ENCODE measurements at places on chromosomes 3 and 15.

DNA sequence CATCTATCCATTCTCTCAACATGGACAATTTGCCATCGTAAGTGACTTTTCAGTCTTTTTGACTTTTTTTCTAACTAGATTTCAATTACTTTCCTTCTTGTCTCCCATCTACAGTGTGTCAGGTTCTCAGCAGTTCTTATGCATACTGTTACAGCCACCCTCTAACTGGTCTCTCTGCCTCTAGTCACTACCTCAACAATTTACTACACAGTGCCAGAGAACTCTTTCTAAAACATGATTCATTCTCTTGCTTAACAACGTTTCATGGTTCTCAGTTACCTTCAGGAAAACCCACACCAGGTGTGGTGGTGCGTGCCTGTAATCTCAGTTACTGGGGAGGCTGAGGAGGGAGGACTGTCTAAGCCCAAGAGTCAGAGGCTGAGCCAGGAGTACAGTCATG, 95.4 kb downstream of the DIPK2A start:
- DNase-seq: no peak

- DNase-seq: no peak
These were observed 14.5 kb downstream of the NEK10 start for GRCh38 chr3:27354588-27355203.

DNA sequence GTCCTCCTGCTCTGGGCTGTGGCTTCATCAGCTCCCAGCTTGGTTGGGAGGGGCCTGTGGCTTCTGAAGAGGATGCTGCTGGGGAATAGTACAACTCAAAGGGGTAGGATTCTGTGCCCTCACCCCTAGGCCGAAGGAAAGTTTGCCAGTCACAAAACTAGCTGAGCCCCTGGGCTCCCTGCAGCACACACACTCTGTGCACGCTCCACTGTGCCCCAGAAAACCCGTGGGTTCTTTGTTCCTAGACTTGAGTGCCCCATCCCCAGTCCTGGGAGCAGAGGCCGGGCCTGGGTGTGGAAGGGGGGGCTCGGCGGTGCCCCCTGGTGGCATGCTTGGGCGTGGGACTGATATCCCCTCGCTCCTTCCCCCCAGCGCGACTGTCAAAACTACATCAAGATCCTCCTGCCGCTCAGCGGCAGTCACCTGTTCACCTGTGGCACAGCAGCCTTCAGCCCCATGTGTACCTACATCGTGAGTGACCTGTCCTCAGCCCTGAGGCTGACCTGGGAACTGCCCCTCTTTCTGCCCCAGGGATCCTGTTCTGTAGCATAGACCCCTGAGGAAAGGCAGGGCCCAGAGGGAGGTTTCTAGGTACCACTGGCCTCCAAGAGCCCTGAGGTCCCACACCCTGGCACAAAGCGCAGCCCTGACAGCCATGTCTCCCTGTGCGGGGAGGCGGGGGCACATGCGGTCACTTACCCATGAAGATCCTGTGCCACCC, 14.2 kb downstream of the CIB1 start:
- peak; percentile 65 for DNase-seq

- no peak for DNase-seq
These were observed 46.1 kb downstream of the MBNL1 start for GRCh38 chr3:152314677-152315353.

- no peak for DNase-seq
These were observed 9.5 kb downstream of the LRRC49 start for GRCh38 chr15:70902107-70902506.

DNA sequence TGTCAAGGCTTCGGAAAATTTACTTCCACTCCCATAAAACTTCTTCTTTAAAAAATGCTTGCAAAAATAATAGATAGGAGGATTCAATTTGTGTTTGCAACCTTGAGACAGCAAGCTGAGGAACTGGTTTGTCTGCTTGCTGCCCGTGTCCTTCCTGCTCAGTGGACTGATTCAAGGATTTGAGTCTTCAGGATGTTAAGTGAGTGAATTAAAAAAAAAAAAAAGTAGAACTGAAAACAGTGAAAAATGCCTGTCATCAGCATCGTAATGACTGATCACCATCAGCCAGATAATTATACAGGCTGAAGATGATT, 453.7 kb downstream of the FGF12 start:
- DNase-seq: no peak

DNA sequence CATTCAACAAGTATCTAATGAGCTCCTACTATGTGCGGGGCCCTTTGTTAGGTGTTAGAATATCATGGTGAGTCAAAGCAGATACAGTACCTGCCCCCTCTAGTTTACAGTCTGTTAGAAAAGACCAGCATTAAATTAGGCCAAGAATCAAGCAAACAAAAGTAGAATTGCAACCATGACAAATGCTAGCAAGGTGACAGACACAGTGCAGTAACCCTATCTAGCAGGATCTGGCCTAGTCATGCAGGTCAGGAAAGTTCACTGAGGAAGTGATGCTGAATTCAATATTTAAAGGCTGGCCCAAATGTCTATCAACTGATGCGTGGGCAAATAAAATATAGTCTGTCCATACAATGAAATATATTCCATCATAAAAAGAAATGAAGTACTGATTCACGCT, 200.7 kb downstream of the RORA start:
- no peak for DNase-seq

DNA sequence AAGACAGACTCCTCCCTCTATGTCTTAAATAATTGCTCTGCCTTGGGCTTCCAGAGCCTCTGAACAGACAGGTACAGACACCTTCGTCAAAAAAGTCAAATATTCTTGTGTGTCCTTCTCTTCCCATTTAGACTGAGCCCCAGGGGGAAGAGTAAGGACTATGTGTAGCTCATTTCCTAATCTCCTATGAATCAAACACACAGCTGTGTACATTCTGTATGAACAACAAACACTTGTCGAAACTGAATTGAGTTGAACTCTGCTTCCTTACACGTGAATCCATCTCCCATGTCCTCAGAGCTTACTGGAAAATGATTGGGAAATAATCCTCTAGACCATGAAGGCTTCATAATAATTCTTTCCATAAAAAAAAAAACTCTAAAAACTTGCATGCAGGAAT, 80.8 kb downstream of the MOBP start:
- no peak for DNase-seq

DNA sequence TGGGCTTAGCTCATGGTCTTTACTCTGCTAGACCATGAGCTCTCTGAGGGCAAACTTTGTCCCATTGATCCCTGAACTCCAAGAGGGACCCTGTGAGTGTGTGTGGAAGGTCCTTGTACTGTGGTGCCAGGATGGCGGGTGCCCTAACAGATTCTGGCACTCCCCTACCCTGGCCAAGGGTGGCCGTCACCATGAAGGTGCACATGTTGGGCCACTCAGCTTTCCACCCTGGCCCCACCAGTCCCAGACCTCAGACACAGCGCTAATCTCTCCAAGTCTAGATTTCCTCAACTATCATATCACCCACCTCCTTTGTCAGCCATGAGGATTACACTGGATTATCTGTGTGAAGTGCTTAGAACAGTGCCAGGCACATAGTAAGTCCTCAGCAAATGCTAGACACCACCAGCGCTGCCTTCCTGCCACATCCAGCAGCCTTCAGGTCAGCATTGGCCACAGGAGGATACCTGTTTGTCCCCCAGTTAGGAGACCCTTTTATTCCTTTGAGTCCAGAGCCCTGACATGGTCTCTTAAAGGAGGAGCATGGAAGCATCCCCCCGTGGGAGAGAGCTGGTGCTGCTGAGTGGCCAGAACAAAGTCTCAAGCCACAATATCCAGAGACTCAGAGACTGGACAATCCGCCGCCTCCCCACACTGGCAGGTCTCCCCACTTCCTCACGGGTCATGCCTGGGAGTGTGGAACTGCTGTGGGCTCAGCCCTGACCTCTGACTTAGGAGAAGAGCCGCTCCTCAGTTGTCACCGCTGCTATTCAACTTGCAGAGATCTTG, 44.5 kb upstream of the SLCO2A1 start:
- no peak for DNase-seq

DNA sequence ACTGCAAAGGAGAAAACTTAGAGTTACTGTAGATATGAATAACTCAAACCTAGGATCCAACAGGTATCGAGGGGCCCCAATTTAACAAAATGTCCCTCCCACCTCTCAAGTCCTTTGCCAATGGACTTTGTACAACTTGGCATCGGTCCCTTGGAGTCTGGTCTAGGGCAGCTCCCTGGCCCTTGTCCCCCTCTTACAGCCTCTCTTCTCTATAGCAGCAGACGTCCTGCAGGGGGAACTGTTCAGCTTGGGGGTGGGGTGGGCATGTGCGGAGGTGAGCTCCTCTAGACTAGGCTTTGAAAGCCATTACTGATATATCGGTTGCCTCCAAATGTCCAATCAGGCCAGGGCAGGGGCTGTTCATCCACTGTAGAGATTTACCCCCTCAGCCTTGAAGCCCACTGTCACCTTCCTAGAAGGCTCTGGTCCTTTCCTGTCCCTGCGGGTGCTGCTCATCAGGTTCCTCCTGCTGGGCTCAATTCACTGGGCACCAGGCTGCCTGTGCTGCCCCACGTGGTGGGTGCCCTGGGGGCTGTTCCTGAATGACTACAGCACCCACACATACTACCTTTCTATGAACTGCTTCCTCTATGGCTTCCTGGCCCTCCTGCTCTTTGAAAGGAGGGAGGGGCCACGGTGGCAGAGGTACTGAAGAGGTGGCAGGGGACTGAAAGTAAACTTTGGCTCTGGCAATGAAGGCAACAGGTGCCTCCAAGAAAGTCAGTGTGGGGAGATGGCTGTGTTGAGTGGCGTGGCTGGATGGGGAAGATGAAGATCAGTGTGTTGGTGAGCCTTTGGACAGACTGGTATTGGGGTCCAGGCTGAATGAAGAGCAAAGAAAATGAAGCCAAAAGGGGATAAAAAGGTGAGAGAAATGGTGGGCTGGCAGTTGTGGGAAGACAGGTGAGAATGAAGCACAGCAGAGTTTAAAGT, 78.8 kb upstream of the MEX3B start:
- DNase-seq: no peak

DNA sequence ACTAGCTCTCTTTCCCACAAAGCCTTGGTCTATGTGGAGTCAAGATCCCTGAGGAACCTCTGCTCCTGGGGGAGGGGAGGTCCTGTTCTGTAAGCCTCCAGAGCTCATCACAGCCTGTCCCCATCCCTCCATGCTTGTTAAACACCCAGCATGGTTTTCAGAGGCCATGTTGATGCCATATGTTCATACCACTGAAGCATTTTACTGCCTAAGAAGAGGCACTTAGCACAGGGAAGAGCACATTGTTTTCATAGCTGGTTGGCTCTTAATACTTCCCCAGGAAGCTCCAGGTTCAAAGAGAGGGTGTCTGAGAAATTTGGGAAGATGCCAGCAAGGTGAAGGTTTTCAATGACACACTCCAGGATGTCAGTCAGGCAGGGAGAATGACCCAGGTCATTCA, 25.6 kb downstream of the CPNE4 start:
- DNase-seq: no peak

- DNase-seq: no peak
These were observed 317.4 kb downstream of the DIPK2A start for GRCh38 chr3:144289057-144289456.

DNA sequence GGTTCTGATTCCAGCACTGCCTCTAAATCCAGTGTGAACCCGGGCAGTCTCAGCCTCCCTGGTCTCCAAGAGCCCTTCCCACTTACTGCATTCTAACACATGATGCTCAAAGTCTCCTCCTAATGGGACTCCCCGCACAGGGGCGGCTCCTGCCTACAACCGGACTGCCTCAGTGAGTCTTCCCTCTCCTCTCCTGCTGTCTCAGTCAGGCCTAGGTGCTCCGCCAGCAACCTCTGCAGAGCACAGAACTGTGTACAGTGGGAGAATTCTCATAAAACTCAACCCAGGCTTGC, 28.9 kb downstream of the TBC1D2B start:
- DNase-seq: no peak

DNA sequence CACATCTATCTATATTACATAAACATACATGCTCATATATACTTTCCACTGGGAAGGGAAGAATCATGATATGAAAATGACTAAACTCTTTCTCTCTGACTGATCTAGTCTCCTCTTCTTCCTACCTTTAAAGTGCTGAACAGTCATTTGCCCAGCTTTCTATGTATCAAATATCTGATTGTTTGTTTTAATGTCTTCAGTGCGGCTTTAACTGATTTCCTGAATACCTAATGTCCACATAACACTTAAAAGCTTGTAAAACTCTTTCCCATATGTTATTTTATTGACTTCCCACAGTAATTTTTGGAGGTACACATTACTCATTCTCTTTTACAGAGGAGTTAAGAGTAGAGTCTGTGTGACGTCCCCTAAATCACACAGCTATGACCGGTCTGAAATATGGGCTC, 28.2 kb downstream of the CPOX start:
- no peak for DNase-seq

- DNase-seq: no peak
These were observed 39.2 kb upstream of the POLR2M start for GRCh38 chr15:57667171-57667849.

DNA sequence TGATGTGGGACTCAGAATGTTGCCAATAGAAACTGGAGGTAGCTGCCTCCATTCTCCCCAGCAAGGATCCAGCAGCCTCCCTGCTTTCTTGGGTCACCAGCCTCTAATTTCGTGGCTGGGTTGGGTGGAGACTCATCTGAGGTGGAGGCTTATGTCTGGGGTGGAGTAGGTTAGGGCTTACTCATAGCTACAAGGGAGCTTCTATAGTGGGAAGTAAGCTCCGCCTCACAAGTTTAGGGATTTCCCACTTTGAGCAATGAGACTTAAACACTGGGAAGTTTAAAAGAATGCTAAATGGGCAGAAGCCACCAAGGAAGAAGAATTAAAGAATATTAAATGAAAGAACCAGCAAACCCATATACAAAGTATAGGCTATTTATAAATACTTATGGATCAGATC, 63.8 kb downstream of the GJD2 start:
- DNase-seq: no peak

DNA sequence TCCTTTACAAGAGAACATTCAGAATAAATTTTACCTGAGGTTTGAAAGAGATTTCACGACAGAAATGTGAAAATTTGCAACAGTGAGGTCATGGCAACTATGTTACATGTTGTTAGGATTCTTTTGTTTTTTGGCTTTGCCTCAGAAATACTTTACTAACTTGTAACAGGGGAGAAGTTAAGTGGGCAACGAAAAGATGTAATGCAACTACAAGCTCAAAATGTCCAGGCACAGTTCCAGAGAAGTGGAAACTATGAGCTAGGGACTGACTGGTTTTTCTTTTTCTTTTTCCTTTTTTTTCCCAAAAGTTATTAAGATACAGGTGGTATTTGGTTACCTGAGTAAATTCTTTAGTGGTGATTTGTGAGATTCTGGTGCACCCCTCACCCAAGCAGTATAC, 111.5 kb upstream of the PPP2R3A start:
- DNase-seq: no peak

DNA sequence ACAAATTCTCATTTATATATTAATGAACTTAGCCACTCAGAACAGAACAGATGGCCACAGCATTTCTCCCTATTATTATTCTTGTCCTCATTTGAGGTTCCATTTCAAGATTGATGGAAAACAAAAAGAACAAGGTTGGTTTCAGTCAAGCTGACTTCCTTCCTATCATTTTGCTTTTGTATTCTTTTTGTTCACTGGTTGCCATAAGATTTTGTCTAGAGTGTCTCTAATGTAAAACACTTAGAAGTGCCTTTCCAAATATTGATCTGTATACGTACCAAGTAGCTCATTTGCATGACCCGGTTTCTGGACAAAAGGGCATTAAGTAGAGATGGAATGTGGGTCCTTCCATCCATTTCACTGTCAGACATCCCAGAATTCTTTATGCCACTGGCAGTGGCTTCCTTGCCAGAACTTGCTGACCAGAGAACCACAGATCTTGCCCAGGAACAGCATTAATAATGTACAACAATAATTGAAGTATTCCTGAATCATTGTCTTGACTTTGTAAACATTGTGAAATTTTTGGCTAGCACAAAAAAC, 63.8 kb downstream of the PEX5L start:
- DNase-seq: no peak
